ENCODE measurements at places on chromosomes 12 and 14.
A peak's percentile ranks its signal among the peaks of the same experiment; 100 is the strongest.

DNA sequence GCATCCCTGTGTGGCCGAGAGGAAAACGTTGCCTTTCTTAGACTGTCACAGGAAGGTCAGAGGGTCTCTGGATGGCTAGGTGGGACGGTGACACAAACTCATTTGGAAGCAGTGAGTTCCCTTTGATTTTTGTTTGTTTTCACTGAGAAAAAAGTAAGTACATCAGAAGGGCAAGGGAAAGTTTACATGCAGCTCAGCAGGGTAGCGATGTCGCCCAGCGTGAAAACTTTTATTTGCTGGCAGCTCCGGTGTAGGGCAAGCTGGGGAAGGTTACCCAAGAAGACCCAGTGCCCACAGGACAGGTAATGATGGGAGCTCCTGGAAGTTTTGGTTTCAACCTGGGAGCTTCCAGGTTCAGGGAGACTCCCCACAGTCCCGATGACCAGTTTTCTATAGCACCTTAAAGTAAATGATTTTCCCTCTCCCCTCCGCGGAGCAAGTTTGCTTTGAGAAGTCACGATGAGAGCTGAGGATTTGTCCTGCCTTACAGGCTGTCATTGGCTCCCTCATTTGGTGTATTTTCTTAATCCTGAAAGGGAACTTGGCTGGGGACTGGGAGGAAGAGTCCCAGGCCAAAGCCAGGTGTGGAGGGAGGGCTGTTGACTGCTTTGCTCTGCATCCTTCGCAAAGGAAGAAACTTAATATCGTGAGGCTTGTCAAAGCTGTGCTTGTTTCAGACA lies 64.7 kb upstream of the ESRRB start:
- DNase-seq = no peak

- no peak for DNase-seq
Observed at GRCh38 chr14:98958048-98958631, 313.9 kb downstream of the BCL11B start.

GRCh38 chr12:69266036-69266635 lies 26.8 kb downstream of the CPSF6 start:
- no peak for DNase-seq

DNA sequence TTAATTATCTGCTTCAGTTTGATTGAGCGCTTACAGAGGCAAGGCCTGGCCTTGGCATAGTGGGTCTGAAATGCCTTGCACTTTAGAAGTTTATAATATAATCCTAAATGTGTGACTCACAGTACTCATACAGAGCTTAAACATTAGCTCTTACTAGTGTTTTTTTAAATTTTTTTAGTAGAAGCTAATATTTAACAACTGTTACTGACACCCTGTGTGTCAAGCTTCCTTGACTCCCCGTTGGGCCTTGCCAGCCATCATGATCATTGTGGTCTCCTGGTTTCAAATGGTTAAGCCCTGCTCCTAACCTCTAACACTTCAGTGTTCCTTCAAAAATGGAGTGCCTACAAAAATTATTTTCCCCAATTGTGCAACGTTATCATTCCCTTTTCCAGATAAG lies 126.9 kb downstream of the GALC start:
- no peak for DNase-seq

GRCh38 chr12:47112679-47113078 lies 32.9 kb upstream of the AMIGO2 start:
- DNase-seq = no peak

DNA sequence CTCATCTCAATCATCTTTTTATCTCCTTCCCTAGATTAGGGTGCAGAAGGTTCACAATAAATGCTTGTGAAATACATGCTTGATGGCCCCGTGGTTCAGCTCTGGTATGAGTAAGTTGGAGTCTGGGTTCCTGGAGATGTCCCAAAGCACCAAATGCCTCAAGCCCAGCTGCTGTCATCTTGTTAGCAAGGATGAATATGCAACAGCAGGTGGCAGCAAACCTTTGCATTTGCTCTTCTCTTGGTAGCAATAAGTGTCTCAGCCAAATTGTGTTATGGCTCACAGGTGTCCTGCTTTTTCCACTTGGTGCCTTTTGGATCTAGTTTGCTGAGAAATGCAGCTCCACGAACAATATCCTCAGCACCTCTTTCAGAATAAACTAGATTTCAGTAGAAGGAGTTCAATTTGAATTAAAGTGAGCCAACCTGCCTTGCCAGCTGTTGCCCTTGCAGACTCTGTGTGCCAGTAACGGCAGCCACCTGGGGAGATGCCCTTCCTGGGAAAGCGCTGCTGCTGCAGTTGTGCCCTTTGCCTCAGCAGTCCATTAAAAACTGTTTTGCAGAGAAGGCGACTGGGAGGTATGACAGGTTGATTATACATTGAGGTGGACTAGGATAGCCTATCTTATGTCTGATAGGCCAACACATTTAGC lies 417.3 kb downstream of the SNAPC1 start:
- no peak for DNase-seq

DNA sequence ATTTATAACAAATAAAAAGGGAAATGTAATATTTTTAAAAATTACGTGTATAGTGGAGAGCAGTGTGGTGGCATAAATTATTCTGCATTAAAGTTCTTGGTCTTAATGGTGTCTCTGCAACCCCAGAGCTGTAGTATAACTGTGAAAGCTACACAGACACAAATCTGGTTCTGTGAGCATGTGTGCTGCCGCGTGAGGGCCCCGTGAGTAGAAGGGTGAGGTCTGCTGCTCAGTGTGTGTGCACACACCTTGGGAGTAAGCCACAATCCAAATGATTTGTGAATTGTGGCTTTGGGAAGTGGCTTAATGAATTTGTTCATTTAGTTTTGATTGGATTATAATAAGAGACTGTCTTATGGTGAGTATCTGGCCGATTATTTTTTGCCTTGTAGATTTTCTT lies 16.8 kb downstream of the PELI2 start:
- DNase-seq = peak; percentile 52

DNA sequence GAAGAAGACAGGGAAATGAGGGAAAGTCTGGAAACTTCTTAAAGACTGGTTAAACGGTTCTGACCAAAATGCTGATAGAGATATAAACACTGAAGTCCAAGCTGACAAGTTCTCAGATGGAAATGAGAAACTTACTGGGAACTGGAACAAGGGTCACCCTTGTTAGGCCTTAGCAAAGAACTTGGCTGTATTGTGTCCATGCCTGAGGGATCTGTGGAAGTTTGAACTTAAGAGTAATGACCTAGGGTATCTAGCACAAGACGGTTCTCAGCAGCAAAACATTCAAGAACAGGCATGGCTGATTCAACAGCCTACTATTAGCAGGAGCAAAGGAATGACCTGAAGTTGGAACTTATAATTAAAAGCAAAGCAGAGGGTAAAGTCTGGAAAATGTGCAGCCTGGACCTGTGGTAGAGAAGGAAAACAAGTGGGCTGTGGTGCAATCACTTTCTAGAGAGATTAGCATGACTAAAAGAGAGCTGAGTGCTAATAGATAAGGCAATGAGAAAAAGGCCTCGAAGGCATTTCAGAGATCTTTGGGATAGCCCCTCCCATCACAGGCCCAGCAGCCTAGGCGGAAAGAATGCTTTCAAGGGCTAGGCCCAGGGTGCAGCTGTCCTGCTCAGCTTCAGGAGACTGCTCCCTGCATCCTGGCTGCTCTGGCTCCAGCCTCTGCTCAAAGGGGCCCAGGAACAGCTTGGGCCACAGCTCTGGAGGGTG lies 60.3 kb downstream of the ATP2B1 start:
- no peak for DNase-seq

- DNase-seq = peak; percentile 18
Observed at GRCh38 chr14:97873291-97873690, 1076.1 kb downstream of the VRK1 start.

DNA sequence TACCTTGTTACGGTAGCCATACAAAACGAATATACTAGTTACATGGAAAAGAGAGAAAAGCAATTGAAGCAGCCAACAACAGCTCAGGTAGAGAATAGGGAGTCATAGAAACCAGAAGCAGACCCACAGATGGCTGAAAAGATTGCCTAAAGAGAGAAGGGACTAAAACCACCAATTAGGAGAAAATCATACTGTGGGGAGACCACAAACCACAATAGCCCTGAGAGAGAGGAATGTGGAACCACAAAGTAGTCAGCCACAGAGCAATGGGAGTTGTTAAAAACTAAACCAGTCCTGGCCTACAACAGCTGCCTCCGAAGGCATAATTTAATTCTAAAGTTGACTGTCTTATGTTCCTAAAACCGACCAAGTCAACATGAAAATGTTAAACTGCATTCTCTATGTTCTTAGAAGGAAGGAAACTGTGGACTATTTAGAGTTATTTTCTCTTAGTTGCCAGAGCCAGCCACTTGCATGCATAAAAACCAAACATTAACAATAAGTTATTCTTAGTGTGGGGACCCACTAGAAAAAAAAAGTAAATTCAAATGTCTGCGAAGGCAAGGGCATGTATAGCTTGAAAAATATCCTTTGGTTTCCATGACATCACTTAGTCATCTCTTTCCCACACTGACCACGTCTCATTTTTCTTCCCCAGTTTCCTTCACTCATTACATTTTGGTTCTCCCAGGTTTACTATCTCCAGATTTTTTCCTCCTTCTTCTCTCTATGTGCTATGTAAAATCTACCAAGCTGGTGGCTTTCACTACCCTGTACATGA lies 398.1 kb downstream of the NOVA1 start:
- DNase-seq = no peak

- no peak for DNase-seq
Observed at GRCh38 chr12:77725611-77726010, 105.1 kb upstream of the NAV3 start.

GRCh38 chr14:80958226-80958625 lies 2.8 kb downstream of the TSHR start:
- no peak for DNase-seq

- no peak for DNase-seq
Observed at GRCh38 chr12:113471619-113472171, at the start of gene LHX5. Gene LHX5, minus strand, starts transcription at chr12:113471871. Its CDS starts 373 bp downstream, at chr12:113471498.

DNA sequence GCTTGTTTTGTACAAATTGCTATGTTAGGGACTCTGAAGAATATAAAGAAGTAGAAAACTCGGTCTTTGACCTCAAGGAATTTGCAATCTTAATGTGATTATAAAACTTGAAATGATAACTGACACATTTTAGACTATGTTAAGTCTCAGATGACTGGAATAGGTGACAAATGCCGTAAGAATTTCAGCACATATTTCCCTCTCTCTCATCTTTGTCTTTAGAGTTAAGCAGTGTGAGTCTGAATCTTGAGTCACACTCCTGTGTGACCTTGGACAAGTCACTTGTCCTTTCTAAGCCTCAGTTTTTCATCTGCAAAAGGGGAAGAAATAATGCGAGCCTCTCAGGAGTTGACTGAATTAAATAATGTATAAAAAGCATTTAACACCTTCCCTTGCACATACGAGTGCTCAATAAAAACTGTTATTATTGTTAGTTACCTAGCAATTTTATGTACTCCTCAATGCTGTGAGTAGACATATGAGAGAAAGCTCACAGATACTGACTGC lies 103.7 kb downstream of the DYRK2 start:
- no peak for DNase-seq

- no peak for DNase-seq
Observed at GRCh38 chr14:72849222-72849621, 44.7 kb downstream of the DPF3 start.

DNA sequence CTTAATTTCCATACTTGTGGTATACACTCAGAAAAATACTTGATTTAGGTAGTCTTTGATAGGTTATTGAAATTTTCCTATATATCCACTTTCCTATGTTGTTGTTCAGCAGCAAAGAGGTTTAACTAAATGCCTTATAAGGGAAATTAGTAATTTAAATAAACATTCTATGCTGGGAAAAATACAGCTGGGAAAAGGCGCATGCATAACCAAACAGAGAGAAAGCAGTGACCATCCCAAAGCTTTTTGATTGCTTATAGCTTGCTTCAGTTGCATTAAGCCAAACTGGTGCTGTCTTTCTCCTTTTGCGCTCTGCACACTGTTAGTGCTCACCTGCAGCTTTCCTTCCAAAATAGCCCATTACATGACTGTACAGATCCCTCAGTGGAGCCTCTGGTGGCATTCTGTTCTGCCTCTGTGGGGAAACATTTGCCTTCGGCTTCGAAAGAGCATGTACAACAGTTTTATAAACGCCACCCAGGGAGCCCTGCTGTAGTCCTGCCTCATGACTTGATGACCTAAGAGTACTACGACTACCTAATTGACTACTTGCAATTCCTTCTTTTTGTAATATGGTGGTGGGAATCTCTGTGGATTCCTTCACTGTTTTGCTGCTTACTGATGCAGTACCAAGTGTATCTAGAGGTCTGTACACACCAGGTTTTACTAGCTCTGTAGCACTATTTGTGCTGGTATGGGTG lies 120.8 kb downstream of the RALGAPA1 start:
- DNase-seq = peak; percentile 1

GRCh38 chr14:32453857-32454810 lies 125.0 kb downstream of the AKAP6 start:
- no peak for DNase-seq

DNA sequence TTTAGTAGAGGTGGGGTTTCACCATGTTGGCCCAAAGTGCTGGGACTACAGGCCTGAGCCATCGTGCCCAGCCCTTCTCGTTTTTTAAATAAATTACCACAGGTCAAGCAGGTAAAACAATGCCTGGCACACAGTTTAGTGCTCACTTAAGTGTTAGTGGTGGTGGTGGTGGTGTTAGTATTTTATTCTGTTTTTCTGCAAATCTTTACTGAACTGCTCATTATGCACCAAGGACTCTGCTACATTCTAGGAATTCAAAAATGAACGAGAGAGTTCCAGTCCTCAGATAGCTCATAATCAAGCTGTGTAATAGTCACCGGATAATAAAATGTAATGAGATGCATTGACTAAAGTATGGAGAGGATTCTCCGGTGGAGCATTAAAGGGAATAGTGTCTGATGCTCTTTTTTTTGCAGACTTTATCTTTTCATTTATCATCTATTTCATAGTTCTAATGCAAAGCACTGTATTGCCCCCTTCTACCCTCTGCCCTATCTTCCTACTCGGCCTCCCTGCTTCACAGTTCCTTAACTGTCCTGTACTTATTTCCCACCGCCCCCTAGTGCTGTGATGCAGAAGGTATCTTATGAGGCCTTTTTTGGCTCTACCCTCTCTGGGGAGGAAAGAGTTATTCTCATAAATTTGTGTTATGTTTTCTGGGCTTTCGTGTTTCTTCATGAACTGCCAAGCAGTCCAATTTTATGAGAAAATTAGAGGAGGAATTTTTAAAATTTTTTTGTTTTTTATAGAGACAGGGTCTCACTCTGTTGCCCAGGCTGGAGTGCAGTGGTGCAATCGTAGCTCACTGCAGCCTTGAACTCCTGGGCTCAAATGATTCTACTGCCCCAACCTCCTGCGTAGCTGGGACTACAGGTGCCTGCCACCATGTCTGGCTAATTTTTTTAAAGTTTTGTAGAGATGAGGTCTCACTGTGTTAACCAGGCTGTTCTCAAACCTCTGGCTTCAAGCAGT lies 1.0 kb downstream of the ITFG2 start:
- peak; percentile 65 for DNase-seq

DNA sequence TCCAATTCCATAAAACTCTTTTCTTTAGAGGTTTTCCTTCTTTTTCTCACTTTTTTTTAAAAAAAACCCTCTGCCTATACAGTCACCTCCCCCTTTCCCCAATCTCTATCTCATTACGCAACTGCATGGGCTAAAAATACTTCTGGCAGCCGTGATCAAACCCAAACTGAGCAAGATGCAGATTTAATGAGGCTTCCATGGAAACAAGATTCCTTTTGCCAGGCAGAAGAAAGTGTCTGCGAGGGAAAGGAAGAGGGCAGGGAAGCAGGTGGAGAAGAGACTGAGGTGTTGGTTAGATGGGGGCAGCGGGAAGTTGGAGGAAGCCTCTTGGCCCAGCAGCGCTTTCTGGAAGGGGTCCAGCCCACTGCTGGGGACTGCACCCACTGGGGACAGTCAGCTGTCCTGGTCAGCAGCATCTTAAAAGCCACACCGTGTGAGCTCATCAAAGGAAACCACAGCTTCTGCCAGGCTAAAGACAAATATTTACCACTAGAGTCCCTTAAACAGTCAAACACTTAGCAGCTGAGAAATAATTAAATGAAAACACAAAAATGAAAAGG lies 90.4 kb downstream of the SLC8A3 start:
- DNase-seq = no peak
